H1 (cell line): ENCODE measurements at places on chromosomes 2 and 18. TPM values are rescaled to one million over a fixed set of nuclear protein-coding genes. Genes with fewer than 3 reads are reported as not detected.

- DNase-seq: no peak
Measured at GRCh38 chr2:120909102-120909501, 173.4 kb downstream of the GLI2 start.

GRCh38 chr2:111042772-111043771 is 77.6 kb upstream of the BCL2L11 start:
- no peak for DNase-seq

- DNase-seq: no peak
Measured at GRCh38 chr18:45373286-45373880, 241.9 kb upstream of the SLC14A2 start.

GRCh38 chr2:100733391-100734187 is 86.3 kb upstream of the NPAS2 start:
- DNase-seq: no peak

Gene UGT1A8
- total RNA-seq: not detected in 2 replicates

- DNase-seq: no peak
Measured at GRCh38 chr2:105773568-105773967, 28.9 kb downstream of the NCK2 start.

Gene VIT
- not detected in 2 replicates for total RNA-seq

Gene CGREF1
- total RNA-seq: 3.4 and 3.5 TPM in 2 replicates

GRCh38 chr18:45920367-45920766 is 46.8 kb downstream of the EPG5 start:
- no peak for DNase-seq

GRCh38 chr2:31236433-31237205 is 2.7 kb downstream of the EHD3 start:
- no peak for DNase-seq

DNA sequence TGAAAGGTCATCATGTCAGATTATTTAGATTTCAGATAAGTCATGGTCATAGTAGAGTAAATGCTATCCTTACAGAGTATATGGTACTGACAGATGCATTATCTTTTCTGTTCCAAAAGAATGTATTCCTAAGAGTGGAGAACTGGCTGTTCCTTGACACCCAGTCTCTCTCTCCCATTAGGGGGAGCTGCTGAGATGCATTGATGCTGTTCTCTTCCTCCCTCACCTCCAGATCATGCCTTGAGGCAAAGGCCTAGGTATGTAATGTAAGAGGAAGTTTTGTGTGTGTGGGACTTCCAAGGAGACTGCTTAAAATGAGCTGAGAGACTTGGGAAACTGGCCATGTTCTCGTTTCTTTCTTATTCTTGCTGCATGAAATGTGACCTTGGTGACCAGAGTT is 979.5 kb upstream of the CELF4 start:
- DNase-seq: no peak

GRCh38 chr2:37875403-37875906 is 49.6 kb upstream of the RMDN2 start:
- no peak for DNase-seq

Gene POTEI
- total RNA-seq: 0.19 and 0.20 TPM in 2 replicates

Gene POTEJ
- total RNA-seq: not detected in 2 replicates

Gene VWA3B
- total RNA-seq: not detected in 2 replicates

DNA sequence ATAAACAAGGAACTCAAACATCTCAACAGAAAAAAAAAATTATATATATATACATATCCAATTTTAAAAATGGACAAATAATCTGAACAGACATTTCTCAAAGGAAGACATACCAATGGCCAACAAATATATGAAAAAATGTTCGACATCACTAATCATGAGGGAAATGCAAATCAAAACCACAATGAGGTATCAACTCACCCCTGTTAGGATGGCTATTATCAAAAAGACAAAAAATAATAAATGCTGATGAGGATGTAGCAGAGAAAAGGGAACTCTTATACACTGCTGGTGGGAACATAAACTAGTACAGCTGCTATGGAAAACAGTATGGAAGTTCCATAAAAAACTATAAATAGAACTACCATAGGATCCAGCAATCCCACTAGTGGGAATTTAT is 46.1 kb downstream of the CLASP1 start:
- no peak for DNase-seq

Gene EPB41L3
- 12.8 and 16.1 TPM in 2 replicates for total RNA-seq

DNA sequence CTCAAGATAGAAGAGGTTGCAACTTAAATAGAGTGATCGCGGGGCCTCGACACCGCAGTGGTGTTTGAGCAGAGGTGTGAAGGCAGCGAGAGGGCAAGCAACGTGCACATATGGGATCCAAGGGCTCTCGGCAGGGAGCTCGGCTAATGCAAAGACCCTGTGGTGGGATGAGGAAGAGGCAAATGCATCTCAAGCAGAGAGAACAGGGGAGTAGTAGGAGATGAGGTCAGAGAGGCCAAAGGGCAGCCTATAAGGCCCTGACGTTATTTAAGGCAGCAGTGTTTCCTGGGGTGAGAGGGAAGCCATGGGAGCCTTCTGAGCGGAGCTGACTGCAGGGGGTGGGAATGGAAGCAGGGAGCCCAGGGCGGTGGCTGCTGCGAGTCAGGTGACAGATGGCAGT is 74.5 kb downstream of the MRPS9 start:
- no peak for DNase-seq

DNA sequence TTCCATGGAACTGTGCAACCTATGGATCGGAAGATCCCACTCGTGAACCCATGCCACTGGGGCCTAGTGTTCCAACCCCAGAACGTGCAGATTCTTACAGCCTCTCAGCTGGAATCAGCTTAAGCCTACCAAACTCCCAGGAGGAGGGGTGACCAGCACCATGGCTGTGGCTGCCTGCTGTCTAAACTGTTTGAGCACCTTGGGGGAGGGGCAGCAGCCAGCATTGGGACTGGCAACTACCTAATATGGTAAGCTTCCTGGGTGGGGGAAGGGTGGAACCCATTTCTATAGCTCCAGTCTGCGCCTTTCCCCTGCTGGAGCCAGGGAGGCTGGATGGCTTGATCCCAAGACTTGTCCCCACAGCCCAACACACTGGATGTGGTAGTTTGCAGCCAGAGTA is 10.7 kb upstream of the POLE4 start:
- no peak for DNase-seq

Gene LTBP1
- total RNA-seq: 23.8 and 24.7 TPM in 2 replicates

DNA sequence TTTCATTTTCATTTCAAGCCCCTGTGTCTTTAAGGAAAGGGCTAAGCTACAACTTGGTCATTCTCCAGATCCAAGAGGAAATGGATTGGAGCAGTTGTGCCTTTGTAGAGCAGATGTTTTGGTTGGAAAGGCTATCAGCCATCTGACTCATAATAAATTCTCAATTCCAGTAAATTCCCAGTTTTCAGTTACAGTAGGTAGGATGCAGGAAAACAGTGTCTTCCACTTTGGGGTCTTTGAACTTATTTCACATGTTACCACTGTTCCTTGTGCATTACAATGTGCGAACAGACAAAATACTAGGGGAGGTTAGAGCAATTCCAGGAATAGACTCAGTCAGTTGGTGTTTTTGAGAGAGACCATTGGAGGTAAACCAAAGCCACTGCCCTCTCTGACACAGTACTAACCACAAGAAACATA is 211.9 kb downstream of the BABAM2 start:
- DNase-seq: no peak

Gene REEP1
- total RNA-seq: 1.5 TPM in 2 replicates

Gene ACTR3
- total RNA-seq: 184 and 189 TPM in 2 replicates

GRCh38 chr18:457521-458412 is 42.7 kb downstream of the COLEC12 start:
- no peak for DNase-seq

Gene WNT10A
- not detected in 2 replicates for total RNA-seq

- no peak for DNase-seq
Measured at GRCh38 chr2:217494557-217494956, 508.2 kb downstream of the TNS1 start.

GRCh38 chr2:8837795-8838140 is 355 bp upstream of the KIDINS220 start:
- peak; percentile 57 for DNase-seq

- DNase-seq: peak; percentile 71
Measured at GRCh38 chr18:63138436-63139340, 180.9 kb downstream of the BCL2 start.

- no peak for DNase-seq
Measured at GRCh38 chr2:170503563-170503962, 211.6 kb upstream of the SP5 start.

GRCh38 chr2:156065912-156066311 is 266.6 kb downstream of the NR4A2 start:
- no peak for DNase-seq

Gene PLGLB2
- not detected in 2 replicates for total RNA-seq

- DNase-seq: no peak
Measured at GRCh38 chr18:49473721-49474120, 13.3 kb upstream of the DYM start.

GRCh38 chr2:196449083-196449482 is 190.4 kb upstream of the CCDC150 start:
- DNase-seq: no peak

Gene NGEF
- 3.2 and 7.9 TPM in 2 replicates for total RNA-seq

Gene BBS5
- 0.20 and 0.31 TPM in 2 replicates for total RNA-seq

Gene CFC1
- total RNA-seq: 0.31 TPM in 1 of 2 replicates, not detected in the other

Gene HJURP
- 56.6 and 60.5 TPM in 2 replicates for total RNA-seq

Gene IL1F10
- not detected in 2 replicates for total RNA-seq

DNA sequence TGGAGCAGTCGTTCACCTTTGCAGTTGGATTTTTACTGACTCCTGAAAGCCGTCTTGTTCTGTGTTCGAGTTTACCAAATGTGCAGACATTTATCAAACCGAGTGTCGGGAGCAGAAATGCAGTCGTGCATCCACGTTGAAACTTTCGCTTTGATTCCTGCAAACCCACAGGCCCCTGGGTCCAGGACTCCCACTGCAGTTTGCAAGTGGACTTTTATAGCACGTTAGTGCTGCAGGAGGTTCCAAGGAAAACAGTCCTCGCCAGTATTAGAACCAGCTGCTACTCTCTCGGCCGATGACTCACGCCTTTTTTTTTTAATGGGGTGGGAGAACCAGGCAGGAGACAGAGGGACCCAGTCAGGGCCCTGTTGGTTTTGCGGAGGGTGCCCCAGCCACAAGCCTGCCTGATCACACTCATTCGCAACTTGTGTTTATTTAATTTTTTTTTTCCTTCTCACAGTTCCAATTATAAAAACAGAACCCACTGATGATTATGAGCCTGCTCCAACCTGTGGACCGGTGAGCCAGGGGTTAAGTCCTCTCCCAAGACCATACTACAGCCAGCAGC is 90.1 kb downstream of the NFATC1 start:
- DNase-seq: no peak

Gene FSIP2
- total RNA-seq: 1.4 and 1.7 TPM in 2 replicates

- DNase-seq: no peak
Measured at GRCh38 chr2:54945391-54946219, 104.6 kb downstream of the RTN4 start.

GRCh38 chr2:7379799-7380198 is 462.6 kb downstream of the RNF144A start:
- DNase-seq: no peak

DNA sequence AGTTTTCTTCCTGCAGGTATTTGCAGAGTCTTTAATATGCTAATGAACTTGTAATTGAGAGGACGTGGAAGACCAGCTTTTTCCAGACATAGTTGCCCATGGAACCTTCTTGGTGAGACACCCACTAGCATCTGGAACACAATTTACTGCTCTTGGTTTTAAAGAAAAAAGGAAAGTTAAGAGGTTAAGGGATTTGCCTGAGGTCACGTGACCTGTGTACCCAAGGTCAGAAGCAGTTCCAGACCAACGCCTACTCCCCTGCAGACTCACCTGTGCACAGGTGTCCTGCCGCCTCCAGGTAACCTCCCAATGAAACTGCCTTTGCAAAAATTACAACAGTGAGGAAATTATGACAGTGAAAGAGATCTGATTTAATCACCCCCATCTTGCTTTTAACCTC is 172.7 kb downstream of the ANAPC1 start:
- no peak for DNase-seq

GRCh38 chr2:62858231-62858832 is 152.8 kb downstream of the EHBP1 start:
- no peak for DNase-seq

DNA sequence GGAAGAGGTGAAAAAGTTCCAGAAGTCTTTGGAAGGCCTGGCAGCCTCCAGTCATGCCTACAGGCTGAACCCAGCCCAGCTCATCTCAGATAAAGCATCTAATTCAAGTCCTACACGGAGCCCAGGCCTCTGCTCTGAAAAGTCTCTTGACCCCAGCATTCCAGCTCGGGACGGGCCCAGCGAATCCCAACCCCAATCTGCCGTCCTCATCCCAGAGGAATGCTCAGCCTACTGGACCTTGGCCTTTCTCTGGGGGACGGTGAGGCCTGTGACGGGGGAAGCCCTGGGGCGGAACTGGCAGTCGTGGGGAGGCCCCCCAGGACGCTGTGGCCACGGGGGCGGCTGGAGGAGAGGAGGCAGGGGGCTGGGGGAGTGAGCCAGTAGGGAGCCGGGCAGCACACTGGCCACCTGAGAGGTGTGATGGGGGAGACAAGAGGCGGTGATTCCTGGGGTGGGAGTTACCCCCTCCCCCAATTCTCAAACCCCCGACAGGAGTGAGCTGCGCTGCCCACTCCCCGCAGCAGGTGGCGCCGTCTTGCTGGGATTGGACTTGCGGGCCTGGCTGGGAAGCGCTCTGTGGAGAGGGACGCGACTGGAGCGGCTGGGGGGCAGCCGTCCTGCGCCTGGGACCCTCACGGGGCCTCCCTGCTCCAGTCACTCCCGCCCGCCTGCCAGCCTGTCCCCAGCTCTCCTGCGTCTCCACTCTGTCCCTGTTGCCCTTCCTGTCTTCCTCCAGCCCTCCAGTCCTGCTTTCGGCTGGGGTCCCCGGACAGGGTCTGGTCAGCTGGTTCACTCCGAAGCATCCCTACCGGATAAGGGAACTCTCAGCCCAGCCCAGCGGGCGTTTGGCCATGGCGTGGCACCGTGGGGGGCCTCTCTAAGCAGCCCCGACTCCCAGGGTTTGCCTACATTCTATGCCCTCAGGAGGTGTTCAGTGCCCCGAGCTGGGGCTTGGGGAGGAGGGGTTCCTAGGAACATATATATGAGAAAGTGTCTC is 182.6 kb upstream of the HAAO start:
- DNase-seq: peak; percentile 56

GRCh38 chr18:57841568-57841967 is 38.5 kb upstream of the ATP8B1 start:
- DNase-seq: no peak

Gene NCL
- total RNA-seq: 1,442 and 1,478 TPM in 2 replicates
